Mammary epithelial cell (primary cell): ENCODE measurements at places on chromosomes 13 and 19.
A peak's percentile ranks its signal among the peaks of the same experiment; 100 is the strongest.

GRCh38 chr13:28751175-28751960 is 32.6 kb upstream of the SLC46A3 start:
- DNase-seq = no peak

DNA sequence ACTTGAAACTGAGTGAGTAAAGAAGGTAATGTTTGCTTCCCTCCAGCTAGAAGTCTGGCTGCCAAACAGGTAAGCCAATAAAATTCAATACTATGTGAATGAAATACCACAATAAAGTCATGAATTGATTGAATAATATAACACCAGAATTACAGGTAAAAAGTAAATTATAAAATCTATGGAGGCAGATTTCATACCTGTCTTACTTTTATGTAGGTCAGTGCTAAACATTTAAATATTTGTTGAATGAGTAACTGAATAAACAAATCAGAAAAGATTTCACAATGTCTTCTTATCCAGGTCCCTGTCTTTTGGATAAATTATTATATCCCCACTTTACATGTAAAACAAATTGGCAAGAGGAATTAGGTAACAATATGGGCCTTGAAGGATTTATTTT is 62.7 kb downstream of the MICU2 start:
- peak; percentile 4 for DNase-seq

DNA sequence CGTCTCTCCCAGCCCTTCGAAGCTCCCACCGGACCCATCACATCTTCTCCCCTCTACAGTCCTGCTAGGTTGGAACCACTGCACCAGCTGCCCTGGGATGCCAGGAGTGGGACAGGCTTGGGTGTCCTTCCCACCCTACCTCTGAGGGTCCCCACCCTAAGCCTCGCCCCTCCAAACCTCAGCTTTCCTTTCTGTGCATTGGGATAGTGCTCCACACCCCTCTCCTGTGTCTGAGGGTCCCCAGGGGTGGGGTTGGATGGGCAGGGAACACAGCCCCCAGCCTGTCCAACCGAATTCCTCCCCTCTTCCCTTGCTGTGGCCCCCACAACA is 1.9 kb upstream of the BCL3 start:
- DNase-seq = no peak

DNA sequence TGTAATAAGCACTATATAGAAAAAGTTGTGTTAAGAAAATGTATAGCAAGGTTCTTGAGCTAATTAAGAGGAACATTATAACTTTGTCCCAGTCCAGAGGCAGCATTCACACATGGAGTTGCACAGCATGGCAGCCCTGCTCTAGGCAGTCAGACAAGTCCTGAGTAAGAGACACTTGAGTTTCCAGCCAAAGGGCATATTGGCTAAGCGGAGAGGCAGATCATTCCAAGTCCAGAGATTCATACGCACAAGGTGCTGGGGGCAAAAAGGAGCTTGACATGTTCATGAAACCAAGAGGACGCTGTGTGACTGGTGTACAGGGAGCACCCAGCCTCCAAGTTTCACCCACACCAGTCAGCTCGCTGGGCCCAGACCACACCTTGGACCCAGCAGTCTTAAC is 232.6 kb upstream of the IPO5 start:
- DNase-seq = no peak

DNA sequence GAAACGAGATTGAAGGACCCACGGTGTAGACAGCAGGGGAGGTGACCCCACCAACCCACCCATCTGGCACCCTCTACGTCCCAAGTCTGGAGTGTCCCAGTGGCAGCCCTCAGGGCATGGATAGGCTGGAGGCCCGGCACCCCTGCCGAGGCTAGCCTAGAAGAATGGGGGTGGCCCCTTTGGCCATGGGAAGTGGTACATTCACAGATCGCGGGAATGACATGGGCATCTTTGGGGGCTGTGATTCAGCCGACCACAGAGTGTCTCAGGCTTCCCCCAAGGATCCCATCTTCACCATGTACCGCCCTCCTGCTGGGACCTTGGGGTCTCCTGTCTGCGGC is 11.3 kb upstream of the MKNK2 start:
- DNase-seq = no peak

DNA sequence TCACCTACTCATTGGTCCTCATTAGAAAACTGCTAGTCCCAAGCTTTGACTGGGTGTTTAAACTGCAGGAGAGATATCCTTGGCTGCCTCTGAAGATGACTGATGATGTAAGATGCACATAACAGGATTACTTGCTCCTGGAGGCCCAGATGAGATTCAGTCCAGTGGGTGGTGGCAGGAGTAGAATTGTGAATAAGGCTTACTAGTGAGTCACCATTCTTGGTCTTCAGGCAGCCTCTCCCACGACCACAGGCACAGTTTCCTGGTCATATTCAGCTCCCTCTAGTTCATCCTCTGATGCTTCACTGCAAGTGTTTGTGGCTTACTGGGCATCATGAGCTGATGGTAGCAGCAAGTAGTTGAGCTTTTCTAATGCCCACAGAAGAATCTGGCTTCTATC is 12.1 kb downstream of the SERTM1 start:
- peak; percentile 47 for DNase-seq

DNA sequence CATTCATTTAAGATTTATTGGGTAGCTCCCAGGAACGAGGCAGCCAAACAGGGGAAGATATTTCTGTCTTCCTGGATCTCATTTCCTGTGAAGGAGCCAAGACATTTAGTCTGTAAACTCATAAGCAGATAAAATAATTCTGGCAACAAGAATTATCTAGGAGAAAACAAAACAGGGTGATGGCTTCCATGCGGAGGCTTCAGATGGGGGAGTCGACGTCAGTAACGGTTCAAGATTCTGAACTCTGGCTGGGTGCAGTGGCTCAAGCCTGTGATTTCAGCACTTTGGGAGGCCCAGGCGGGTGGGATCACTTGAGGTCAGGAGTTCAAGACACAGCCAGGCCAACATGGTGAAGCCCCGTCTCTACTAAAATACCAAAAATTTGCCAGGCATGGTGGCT is 1.3 kb downstream of the GNA15 start:
- DNase-seq = no peak

- DNase-seq = no peak
These were observed 12.1 kb downstream of the GPR18 start for GRCh38 chr13:99246100-99246499.

GRCh38 chr19:49981603-49982593 is 20.9 kb upstream of the SIGLEC11 start:
- no peak for DNase-seq

GRCh38 chr19:2462635-2463421 is 6.1 kb upstream of the LMNB2 start:
- DNase-seq = peak; percentile 92

GRCh38 chr13:65103351-65103750 is 2126.8 kb downstream of the PCDH9 start:
- no peak for DNase-seq

DNA sequence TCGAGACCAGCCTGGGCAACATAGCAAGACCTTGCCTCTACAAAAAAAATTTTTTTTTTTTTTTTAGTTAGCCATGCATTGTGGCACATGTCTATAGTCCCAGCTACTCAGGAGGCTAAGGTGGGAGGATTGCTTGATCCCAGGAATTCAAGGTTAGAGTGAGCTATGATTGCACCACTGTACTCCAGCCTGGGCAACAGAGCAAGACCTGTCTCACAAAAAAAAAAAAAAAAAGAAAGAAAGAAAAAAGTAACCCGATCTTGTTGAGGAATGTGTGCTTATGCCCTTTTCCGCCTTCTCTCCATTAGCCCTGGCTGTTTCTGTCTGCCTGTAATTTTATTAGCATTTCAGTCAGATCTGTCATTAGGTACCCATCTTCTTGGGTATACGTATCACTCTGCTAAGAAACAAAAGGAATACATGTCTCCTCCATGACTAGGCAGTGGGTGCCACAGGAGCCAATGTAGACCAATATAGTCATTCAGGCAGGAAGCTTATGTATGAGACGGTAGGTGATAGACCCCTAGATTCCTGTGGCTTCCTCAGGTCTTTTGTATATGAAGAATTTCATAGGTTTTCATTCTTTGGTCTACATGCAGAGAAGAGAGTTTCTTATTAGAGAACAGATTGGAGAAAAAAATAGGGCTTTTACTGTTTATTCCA is 59.6 kb upstream of the NPAS1 start:
- DNase-seq = no peak

GRCh38 chr13:24670961-24671381 is 9.2 kb upstream of the ATP12A start:
- DNase-seq = no peak

DNA sequence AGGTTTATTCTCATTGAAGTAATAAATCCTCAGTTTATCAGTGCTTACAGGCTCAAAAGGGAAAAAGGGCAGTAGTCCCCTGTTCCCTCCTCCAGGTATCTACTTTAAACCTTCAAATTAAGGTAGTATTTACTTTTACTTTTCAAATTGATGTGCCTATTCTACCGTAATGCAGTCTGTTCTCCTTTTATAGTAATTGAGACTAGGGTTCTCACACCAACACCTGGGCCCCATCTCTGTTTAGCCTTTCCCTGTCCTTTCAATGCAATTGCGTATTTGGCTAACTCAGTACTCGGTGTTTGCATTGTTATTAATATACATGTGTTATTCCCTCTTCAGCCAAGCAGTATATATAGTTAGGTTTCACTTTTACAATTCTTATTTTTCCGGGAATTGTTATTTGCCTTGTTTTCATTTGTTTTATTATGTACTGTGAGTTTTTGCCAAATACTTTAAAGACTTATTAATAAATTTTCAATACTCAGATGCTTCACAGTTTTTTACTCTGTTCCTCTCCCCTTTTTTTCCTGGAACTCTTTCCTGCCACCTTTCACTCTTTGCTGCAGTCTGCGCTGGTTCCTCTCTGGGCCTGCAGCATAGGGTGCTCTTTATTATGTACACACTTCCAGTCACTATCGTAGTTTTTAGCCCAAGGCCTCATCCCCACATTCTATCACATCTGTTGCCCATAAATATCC is 30.3 kb downstream of the USPL1 start:
- DNase-seq = no peak

DNA sequence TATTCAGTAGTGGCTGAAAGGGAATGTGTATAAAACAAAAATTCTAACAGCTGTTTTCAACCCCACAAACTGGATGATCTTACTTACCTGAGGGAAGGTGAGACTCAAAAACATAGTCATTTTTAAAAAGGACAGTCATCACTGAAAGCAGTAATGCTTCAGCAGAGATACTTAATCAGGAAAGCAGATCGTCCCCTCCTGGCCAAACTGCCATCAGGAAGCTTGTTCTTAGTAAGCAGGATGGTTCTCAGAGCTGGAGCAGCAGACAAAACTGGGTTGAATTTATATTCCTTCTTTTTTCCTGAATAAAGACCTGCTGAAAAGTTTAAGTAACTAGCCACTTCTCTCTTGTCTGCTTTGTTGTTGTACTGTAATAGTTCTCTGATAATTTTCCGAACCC is 1156.5 kb downstream of the OLFM4 start:
- DNase-seq = no peak

DNA sequence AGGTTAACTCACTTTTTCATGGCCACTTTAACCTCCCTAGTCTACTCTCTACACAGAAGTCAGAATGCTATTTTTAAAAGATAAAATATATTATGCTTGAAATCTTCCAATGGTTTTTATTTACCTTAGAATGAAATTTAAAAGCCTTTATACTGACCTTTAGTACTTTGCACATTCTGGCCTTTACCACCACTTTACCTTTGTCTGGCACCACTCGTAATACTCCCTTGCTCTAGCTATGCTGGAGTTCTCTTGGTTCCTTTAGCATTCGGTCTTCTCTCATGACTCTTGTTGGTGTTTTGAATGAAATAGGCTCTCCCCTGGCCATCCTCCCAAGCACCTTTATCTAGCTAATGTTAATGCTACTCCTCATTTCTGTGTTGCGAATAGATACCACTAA is 310.8 kb downstream of the GPC5 start:
- DNase-seq = no peak

GRCh38 chr19:3556978-3557460 is 367 bp downstream of the MFSD12 start:
- DNase-seq = peak; percentile 63

DNA sequence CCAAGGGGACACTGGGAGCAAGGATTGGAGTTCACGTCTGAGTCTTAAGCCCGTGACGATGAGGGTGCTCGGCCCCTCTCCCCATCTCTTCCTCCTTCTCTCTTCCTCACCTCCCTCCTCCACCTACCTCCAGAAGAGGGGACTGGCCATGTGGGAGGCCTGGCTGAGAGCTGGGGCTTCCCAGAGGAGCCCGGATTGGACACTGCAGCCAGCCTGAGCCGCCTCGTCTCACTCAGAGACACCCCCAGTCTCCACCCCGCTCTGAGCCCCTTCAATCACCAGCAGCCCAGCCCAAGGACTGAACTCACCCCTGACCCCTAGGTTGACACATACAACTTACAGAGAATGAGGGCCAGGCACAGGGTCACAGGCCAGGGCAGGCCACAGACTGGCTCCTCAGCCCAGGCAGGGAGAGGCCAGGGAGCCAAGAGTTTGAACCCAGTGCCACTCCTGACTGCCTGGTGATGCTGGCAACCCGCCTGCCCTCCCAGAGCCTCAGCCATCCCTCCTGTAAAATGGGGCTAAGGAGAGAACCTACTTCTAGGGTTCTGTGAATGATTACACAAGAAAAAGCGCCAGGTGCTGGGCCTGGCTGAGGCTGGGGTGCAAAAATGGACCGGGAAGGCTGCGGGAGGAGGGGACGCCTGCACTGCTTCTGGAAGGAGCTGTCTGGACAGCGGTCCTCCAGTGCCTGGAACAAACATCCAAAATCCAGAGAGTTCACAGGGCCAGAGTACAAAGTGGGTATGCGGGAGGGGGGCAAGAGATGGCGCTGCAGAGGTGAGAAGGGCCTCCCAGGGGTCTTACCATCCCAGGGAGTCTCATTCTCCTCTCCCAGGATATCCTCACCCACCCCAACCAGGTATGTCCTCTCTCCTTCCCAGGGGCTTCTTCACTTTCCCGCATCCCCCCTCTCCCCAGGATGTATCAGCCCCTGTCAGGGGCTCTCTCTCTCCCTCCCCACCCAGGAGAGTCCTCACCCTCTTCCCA is 1.1 kb downstream of the CD79A start:
- DNase-seq = no peak

DNA sequence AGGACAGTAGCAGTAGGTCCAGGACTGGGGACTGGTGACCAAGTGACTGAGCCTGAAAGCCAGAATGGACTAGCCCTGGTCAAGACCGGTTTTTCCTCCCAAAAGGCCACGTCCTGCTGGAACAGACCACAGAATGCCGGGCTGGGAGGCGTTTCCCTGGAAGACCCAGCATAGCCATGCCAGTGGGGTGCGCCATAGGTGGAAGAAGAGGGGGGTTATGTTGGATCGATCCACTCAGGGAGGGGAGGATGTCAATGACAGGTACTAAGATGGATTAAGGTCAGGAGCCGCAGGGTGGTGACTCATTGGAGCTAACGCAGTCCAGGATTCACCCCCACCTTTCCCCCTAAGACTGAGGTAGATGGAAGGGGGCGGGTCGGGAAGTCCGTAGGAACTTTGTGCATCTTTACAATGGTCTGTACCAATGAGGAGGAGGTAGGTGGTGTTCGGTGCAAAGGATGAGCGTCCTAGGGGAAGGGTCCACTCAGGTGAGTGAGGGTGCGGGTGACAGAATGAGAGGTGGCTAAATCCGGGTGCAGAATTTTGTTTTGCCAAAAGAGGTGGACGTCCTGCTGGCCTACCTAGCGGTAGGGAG is 21.0 kb downstream of the VASP start:
- DNase-seq = peak; percentile 72
